ENCODE measurements at places on chromosomes 7 and 10.

DNA sequence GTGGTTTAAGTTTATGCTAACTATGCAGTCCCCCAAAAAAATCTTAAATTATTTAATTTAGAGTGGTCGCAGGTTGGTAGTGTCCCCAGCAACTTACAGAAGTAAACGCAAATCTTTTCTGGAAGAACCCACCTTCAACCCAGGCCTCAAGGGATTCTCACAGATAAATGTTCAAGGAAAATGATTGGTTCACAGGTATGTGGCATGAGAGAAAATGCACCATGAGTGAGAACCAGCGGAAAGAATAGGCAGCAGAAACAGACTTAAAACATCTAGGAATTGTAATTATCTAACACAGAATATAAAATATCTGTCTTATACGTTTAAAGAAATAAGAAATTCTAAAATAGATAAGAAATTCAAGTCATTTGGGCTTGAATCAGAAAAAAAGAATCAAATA is 2.7 kb upstream of the CPA5 start:
- DNase-seq, result no peak

- no peak for DNase-seq
These were observed 25.0 kb upstream of the ITGB8 start for GRCh38 chr7:20305726-20306125.

GRCh38 chr7:41590986-41591385 is 111.9 kb downstream of the INHBA start:
- DNase-seq, result no peak

- no peak for DNase-seq
These were observed 223.2 kb upstream of the IGFBP3 start for GRCh38 chr7:46143949-46144917.

DNA sequence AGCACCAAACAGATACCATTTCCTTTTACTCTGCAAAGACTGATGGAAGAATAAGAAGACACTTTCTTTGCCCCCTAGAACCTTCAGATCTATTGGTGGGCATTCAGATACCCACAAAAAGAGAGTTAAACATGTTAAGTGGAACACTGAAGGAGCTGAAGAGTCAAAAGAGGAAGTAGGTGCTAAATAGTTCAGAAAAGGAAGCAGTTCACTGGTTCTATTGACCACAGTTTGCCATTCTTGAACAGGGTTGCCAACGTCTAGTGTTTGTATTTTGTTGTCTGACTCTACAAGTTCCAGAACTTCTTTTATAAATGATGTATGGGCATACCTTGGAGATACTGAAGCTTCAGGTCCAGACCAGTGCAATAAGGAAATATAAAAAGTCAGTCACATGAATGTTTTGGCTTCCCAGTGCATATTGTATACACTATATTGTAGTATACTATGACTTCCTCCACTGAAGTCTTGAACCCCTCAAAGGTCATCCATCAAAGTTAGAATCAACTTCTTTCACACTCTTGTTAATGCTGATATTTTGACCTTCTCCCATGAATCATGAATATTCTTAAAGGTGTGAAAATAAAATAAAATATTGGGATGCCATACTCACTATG is 47.5 kb upstream of the AGR3 start:
- DNase-seq, result no peak

- DNase-seq, result no peak
These were observed 52.3 kb upstream of the ANTXRL start for GRCh38 chr10:46234431-46235060.

GRCh38 chr10:23556727-23557440 is 118.0 kb downstream of the OTUD1 start:
- peak; percentile 15 for DNase-seq

GRCh38 chr10:100072514-100072913 is 9.2 kb downstream of the CPN1 start:
- no peak for DNase-seq

DNA sequence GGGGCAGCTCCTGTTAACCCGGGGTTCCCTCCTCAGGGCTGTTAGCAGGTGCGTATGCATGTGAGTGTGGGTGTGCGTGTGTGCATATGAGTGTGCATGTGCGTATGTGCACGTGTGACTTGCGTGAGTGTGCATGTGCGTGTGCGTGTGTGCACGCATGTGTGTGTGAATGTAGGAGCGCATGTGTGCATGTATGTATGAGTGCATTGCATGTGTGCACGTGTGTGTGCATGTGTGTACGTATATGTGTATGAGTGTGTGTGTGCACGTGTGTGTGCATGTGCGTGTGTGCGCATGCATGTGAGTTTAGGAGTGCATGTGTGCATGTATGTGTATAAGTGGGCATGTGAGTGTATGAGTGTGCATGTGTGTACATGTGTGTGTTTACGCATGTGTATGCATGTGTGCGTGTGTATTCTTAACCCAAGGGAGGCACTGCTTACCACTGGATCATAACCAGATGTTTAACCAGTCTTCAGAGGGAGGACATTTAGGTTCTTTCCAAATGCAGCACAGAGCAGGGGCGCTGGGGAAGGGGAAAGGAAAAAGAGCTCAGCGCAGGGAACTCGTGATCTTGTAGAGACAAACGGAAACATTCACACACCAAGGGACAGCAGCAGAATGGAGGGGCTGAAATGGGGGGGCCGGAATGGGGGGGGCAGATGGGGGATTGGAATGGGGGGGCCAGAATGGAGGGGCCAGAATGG is 45.0 kb downstream of the PWWP2B start:
- no peak for DNase-seq

- no peak for DNase-seq
These were observed 44.0 kb downstream of the LMBR1 start for GRCh38 chr7:156848979-156849378.

DNA sequence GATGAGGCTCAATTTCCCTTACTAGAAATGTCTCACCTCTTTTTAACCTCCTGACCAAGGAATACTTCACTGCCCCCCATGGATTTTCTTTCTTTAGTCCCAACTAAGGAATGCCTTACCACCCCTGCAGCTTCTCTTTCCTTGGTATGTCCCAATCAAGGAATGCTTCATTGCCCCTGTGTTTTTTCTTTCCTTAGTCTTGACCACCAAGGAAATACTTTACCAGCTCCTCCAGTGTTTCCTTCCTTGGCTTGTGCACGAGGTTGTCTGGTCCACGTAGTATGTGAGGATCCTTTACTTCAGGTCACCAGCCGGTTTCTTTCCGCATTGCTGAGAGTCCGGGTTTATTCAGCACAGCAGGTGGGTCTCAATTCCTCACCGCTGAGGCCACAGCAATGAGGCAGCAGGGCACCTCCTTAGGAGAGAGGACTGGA is 59.3 kb downstream of the CYP2C9 start:
- DNase-seq, result no peak

DNA sequence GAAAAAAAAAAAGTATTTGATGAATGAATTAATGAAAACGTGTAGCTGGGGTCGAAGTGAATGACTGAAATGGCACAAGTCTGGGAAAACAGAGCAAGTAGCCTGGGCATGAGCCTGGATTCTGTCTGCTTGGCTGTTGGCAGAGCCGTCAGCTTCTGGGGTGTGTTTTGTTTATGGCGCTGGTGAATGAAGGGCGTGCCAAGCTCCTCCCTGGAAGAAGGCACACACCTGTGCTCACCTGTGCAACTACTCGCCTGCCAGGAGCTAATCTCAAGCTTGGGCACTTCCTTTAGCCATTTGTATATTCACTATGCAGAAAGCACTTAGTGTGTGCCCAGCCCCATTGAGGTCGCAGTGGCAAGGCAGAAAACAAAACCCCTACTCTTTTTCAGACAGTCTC is 74.1 kb downstream of the GTF2IRD1 start:
- no peak for DNase-seq

- no peak for DNase-seq
These were observed 158.8 kb downstream of the DIP2C start for GRCh38 chr10:530717-531116.

GRCh38 chr10:5833814-5834213 is 20.6 kb upstream of the GDI2 start:
- no peak for DNase-seq

DNA sequence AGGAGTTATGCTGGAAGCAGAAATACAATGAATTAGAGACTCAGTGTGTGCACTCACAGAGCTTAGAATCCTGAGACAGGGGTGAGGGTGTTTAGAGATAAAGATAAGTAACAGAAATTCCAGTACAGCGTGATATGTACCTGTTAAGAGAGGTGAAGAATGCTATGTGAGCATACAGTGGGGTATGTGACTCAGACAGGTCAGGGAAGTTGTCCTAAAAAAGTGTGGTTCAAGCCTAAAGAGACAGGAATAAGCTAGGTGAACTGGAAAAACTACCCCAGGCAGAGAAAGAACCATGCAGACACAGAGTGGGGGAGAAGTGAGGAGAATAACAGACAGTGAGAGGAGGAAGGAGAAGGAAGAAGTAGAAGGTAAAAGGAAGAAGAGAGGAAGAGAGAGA is 8.6 kb downstream of the SMIM30 start:
- no peak for DNase-seq

GRCh38 chr7:46281071-46281470 is 360.0 kb upstream of the IGFBP3 start:
- no peak for DNase-seq

DNA sequence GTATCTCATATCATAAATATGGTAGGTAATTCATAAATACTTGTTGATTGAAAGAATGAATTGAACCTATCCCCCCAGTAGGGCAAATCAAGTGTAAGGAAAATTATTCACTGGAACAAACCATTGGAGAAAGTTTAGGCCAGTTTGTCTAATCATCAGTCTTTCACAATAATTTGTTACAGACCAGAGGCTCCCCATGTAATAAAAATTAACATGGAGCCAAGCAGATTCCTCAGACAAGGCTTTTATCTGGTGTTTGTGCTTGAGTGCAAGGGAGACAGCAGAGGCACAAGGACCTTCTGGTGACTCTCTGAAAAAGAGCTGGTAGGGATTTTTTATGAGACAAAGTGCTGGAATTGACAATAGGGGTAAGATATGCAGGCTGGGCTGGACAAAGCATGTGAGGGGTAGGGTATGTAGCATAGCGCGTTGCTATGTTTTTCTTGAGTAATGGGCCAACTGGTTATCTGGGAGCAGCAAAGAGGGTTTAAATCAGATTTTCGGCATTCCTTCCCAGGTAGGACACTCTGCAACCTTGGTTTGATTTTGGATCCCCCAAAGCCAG is 7.8 kb upstream of the PANK1 start:
- DNase-seq, result no peak

DNA sequence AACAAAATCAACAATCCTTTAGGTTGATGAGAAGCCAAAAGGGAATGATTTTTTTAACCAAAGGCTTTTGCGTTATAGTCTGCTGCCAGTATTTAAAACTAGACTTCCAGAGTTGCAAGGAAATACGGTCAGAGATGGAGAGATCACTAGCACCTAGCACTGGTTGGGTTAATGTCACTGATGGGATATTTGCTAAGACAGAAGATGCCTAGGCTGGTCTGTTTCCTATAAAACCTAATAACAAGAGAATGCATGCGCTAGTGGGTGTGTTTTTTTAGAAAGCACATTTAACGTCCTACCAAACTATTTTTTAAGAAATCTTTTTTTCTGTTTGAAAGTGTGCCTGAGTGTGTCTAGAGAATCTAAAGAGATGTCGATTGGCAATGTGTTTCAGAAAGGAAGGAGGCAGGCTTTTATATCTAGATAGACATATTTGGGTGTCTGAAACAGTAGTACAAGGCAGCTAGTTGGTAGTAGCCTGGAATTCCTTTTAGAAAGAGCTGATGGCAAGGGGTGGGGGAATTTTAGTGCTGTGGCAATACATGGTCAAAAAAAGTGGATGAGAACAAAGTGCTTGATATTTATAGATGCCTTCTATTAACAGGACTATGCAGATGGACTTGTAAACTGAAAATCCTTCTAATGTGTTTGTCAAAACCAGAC is 863 bp downstream of the CALD1 start:
- DNase-seq, result peak; percentile 68

- DNase-seq, result peak; percentile 96
These were observed at the start of gene CCSER2 for GRCh38 chr10:84328418-84329195. TSS of gene CCSER2 (plus strand) at chr10:84328589. CDS start at chr10:84371053, 42,464 bp downstream.
